ENCODE measurements at places on chromosomes 7 and 10.

DNA sequence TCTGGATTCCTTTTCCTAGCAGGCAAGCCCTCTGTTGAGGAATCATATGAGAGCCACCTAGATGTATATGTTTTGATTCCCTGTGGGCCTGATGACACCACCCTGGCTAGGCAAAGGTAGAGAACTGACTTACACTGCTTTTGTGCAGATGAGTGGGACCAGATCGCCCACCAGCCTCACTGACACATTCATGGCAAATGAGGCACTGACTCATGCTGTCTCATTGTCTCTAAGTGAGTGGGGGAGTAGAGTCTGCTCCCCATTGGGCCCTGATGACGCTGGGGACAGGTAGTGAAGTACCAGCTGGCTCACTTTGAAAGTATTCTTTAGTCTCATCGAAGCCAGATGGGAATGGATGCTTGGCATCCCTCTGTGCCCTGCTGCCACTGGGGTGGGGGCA lies 326.3 kb downstream of the ABCA13 start:
- DNase-seq, result no peak

DNA sequence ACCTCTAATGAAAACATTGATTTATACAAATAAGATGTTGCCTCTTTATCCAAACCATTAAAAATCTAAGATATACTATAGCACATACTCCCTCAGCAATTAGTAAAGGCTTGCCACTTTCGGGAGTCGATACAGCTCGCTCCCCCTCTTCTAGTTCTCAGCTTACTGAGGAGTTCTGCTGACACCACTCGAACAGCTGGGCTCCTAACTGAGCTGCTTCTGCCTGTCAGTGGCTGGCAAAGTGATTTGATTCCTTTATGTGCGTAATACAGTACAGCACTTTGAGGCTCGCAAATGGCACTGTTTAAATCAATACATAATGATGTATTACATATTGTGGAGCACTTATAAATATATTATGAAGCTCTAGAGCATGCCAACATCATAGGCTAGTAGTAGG lies 241.8 kb downstream of the CREB5 start:
- no peak for DNase-seq

GRCh38 chr7:27605689-27606269 lies 56.9 kb downstream of the HIBADH start:
- no peak for DNase-seq

DNA sequence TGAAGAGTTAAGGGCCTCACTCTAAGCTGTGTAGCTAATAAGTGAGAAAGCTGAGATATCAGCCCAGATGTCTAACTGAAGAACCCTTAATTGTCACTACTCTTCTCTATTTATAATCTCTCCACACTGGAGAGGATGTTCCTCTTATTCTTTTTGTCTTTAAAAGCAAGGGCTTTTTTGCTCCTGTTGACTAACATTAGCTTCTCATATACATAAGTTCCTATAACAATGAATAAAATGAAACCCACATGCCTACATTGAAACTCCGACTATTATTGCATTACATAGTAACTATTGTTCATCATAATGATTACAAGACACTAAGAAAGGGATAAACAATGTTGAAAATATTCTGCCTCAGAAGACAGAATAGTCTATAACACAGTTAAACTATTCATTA lies 67.1 kb downstream of the GNAT3 start:
- no peak for DNase-seq

- DNase-seq, result no peak
Measured at GRCh38 chr7:76310102-76310957, 7.9 kb downstream of the HSPB1 start.

DNA sequence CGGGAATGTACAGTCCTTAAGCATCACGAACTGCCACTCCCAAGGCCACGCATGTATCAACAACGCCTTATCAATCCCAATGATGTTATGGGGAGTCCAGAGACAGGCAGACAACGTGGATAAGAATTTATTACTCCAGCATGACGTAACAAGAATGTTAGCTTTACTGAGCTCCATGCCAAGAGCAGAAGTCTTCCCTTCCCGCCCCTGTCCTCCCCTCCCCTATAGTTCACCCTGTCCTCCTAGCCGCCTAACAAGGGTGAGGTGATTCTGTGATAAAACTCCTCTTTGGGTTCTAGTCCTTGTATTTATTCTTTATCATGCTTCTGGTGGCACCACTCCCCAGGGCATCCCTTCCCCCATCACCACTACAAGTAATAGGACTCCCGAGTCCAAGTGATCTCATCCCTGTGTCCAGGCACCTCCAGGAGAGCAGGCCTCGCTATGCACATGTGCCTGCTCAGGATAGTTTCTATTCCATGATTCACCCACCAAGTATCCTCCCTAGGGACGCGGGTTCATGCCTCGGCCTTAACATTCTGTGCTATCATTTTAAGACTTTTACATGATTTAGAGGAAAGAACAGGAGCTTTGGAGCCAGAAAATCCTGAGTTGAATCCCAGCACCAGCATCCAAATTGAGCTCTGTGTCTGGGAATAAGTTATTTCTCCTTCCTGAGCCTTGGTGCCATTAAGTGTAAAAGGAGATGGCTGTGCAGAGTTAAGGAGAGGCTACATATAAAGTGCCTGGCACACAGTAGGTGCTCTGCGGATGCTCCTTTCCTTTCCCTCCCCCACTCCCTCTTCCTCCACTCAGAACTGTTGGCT lies 15.4 kb downstream of the GSDME start:
- no peak for DNase-seq

DNA sequence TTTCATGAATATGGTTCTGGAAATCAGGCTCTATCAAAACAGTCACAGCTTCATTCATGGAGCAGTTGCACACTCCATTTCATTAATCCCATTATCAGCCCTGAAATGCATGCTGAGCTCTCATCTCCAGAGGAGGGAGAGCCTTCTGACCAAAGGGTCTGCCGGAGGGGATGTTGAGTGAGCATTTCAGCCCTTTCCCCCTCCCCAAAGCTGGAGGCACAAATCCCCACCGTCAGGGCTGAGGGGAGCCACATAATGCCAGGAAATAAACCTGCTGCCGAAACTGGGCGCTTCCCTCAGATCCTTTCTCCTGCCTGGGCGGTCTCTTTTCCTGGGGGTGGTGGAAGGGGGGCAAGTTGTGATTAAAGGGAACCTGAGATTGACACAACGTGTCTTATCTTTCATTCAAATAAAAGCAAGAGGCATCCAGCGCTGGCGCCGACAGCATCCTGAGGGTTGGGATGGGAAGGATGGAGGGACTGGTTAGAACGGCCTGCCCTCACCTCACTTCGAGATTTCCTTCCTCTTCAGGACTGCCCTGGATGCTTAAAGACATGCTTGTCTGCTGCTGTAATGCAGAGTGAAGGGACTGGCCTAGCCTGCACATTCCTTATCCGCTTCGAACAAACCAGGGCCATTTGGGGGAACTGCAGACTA lies 71.6 kb downstream of the TLL2 start:
- no peak for DNase-seq

GRCh38 chr10:70815504-70816219 lies at the start of gene SGPL1:
Gene SGPL1, plus strand, starts transcription at chr10:70815948. Its CDS starts 906 bp downstream, at chr10:70816854.
- peak; percentile 73 for DNase-seq

DNA sequence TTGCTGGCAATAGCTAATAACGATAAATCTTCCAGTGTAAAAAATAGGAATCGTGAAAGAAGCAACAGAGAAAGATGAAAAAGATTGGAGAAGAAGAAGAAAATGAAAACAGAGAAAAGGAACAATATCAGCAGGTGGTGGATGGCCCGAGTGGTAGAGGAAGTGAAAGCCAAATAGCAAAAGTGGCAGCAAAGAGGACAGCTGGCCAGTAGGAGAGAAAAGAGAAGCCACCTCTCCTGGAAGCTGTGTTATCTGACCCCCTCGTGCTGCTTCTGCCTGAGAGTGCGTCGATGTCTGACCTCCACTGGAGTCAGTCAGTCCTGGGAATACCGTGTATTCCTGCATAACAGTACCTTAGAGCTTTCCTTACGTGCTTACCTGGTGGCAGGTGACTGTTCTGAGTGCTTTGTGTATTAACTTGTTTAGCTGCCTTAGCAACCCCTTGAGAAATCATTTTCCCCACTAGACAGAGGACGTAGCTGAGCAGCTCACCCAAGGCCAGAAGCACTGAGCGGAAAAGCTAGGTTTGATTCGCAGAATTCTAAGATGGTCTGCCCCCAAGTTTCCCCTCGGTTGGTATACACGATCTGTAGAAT lies 88.3 kb downstream of the CHN2 start:
- DNase-seq, result no peak

DNA sequence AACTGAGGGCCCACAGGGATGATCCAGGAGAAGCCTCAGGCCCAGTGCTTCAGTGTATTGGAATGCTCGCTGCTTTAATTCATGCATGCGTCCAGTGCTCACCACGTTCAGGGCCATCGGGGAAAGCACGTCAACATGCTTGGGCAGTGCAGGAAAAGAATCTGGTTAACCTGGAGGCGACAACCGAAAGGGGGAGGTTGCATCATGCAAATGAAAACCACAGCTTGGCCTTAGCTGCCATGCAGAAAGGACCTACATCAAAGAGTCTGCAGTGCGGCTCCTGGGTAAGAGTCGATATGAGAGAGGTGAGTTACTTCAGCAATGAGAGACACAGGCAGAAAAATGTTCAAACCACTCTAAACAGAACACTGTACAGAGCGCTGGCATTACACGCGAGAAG lies 440.1 kb downstream of the KCNMA1 start:
- no peak for DNase-seq

DNA sequence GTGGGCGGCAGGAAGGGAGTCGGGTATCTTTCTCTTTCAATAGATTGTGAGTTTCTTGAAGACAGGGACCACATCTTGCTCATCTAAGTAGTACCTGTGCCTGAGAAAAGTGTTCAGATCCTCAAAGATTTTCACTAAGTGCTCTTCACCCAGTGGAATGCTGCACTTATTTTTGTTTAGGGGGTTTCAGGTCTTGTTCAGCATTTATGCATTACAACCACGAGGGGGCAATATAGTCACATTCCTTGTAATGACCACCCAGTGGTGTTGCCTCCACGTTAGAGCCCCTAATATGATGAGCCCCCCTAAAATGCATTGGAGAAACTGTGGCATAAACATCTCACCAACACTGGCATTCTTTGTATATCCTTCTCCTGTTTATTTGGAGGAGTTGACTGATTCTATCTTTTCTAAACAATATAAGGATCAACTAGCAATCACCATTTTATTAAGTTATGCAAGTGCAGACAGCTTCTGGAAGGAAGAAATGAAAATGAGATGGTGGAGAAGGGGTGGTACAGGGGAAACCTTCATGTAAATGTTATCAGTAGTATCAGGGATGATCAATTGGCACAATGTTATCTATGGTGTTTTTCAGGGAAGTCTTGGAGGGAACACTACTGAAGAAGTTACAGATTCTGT lies 3.1 kb upstream of the PAPSS2 start:
- no peak for DNase-seq

DNA sequence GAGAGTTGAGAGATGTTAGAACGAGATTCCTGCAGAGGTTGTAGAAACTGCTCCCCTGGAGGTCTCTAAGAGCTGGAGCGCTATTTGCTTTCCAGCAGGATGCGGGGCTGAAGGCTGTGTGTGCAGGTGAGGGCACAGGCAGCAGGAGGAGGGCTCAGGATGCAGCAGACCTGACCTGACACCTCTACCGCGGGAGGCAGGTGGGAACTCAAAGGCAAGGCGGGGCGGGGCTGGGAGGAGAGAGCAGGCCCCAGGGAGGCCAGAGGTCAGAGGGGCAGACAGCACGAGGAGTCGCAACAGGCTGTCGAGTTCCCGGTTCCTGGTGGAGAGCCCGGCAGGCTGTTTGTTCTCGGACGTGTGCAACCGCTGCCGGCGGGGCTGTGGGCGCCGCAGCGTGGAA lies 7.9 kb upstream of the CRTAC1 start:
- DNase-seq, result no peak

GRCh38 chr10:96960872-96961271 lies 128.8 kb downstream of the LCOR start:
- no peak for DNase-seq

GRCh38 chr7:27652518-27652917 lies 10.2 kb downstream of the HIBADH start:
- DNase-seq, result no peak

GRCh38 chr10:43962346-43963191 lies 313.9 kb upstream of the ZNF32 start:
- no peak for DNase-seq

GRCh38 chr7:33624215-33624614 lies 281.1 kb upstream of the BMPER start:
- DNase-seq, result no peak

GRCh38 chr7:36598054-36598674 lies 126.1 kb downstream of the AOAH start:
- DNase-seq, result no peak

DNA sequence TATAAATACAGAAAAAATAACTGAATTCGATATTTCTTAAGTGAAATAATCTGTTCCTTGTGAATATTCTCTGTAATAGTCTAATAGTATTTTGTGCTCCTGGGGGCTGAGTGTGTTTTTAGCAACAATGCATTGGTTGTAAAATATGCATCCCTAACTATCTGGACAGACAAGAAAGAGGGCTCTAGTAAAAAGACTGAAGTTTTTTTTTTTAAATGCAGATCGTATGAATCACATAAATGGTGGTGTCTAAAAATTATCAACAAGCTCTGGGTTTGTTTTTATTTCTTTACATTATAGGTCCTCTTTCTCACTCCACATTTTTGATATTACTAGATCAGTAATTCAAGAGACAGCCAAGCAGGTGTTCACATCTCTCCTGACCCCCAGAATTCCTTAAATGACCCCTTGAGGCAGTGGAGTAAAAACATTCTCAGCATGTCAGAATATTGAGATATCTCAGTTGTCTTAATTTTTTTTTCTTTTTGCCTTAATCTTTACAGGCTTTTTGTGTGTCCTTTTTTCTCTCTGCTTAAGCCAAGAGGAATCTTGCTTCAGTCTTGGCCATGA lies 18.2 kb downstream of the ARID5B start:
- DNase-seq, result no peak

DNA sequence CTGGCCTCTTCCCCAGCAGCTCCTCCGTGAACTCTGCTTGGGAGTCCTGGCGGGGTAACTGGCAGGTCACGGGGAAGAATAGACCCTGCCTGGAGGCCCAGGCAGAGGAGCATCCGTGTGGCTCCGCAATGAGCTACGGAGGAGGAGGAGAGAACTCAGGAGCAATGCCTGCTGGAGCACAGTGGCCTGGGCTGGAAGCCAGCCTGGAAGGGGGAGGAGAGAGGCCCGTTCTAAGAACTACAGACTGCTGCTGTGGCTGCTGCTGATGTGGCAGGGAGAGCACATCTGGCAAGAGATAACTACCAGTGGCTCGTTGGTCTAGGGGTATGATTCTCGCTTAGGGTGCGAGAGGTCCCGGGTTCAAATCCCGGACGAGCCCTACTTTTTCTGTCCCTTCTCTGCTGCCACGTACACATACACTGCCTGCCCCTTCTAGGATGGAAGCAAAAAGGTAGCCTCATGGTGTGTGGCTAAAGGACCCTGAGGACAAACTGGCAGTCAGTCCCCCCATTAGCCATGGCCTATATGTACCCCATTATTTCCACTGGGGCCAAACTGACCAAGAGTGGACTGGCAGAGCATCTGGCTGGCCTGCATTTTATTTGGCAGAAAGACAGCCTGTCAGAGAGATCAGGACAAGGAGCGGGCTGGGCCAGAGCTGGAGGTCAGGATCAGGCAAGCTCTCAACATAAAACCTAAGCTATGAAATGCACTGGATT lies 7.7 kb upstream of the OPN1SW start:
- no peak for DNase-seq
